ENCODE measurements at places on chromosomes 13 and 19.
A peak's percentile ranks its signal among the peaks of the same experiment; 100 is the strongest.

DNA sequence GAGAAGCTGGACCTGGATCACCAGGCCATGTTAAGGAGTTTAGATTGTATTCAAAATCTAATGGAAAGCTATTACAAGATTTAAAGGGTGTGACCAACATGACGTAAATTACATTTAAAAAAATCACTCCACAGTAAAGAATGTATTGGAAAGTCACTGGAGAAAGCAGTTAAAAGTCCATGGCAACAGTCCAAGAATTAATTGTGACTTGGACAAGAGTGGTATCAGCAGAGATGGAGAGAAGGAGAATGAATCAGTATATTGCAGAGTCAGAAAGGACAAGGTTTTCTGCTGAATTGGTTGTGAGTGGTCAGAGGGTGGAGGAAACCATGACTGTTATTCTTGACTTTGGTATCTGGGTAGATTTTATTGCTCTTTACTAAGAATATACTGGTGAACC is 535.1 kb upstream of the SLITRK1 start:
- DNase-seq: no peak

DNA sequence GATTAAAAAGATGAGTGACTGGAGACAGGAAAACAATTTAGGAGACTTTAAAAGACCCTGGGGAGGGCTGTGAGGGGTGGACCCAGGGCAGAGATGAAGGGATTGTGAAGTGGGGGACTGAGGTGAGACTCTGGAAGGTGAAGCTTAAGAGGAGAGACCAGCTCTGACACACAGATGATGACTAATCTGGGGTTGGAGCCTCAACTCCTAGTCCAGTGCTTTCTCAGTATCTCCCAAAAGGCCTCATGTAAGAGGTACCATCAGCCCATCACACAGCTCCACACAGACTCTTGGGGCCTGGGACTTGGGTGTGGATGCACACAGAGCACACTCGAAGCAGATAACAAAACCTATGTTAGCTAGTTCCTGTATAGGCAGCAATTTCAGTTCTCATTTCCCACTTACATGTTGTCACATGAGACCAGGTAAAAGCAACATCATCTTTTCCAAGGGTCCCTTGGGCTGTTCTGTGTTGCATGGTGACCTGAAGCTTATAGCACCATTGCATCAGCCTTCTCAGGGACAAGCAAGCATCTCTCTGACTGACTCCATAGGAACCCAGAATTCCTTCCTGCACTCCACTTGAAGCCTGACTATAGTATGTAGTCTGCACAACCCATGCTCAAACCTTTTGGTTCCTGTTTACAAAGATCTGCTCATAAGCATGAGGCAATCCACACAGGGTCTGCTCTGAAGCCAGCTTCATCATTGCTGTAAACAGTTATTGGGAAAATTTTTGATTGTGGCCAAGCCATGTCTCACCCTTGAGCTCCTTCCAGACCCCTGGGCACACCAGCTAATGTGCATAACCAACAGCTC is 88.6 kb upstream of the MYCBP2 start:
- no peak for DNase-seq

DNA sequence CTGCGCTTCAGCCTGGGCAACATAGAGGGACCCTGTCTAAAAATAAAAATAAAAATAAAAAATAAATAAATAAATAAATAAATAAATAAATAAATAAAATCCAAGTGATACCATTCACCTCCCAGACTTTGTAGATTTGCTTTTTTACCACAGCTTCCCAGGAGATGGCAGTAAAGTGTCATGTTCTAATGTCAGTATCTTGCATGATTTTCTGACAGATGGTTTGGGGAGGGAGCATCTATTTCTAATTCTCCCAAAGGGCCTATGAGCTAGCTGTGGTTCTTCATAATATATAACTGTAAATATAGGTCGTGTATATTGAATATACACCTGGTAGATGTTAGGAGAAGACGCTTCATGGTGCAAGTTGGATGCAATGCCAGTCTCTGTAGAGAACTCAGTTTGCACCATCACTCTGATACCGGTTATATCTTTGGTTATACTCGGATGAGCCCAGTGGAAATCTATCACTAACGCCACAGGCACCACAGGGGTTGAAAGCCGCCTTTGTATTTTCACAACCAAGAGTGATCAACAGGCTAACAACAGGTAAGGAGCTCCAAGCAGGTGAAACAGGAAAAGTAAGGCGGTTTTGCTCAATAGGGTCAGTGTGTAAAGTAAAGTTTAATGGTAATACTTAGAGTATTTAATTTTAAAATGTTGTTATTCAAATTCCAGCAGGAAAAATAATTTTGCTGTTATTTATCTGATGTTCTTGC is 13.9 kb downstream of the APLP1 start:
- peak; percentile 49 for DNase-seq

GRCh38 chr13:105918842-105919741 is 616.4 kb downstream of the EFNB2 start:
- no peak for DNase-seq

- no peak for DNase-seq
These were observed 814.4 kb downstream of the EFNB2 start for GRCh38 chr13:105721016-105721415.

DNA sequence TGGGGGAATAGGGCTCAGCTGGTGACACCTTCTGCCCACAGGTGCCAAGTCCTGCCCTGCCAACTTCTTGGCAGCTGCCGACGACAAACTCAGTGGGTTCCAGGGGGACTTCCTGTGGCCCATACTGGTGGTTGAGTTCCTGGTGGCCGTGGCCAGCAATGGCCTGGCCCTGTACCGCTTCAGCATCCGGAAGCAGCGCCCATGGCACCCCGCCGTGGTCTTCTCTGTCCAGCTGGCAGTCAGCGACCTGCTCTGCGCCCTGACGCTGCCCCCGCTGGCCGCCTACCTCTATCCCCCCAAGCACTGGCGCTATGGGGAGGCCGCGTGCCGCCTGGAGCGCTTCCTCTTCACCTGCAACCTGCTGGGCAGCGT is 2.1 kb downstream of the P2RY11 start:
- no peak for DNase-seq

DNA sequence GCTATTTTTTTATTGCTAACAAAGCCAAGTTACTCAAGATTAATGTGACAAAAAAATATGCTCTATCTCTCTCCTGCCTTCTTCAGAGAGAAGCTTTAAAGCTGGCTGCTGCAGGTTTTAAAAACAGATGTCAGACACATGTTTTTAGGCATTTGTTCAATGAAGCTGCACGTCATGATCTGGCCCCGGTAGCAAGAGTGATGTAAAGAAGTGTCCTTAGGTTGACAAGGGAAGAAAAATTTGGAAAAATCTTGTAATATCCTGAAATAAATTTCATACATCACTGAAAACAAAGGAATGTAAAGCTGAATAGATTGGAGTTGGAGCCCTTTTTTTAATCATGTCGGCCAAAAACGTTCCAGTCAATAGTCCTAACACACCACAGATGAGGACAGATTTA is 531.4 kb upstream of the NBEA start:
- DNase-seq: no peak

DNA sequence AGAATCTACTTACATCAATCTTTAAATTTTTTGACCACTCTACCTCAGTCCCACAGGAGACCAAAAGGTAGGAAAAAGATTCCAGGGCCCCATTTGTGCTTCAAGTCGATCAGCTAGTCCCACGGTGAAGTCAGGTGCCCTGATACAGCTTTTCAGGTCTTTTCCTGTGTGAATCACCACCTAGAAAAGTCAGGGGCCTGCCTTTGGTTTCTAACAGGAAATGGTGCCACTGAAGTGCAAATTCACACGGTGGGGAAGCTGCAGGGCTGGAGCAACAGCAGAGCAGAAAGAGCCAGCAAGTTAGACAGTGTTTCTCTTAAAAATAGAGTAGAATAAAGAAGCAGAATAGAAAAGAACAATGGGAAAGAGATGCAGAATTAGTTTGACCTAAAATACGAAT is 107.5 kb downstream of the KLF12 start:
- DNase-seq: no peak

DNA sequence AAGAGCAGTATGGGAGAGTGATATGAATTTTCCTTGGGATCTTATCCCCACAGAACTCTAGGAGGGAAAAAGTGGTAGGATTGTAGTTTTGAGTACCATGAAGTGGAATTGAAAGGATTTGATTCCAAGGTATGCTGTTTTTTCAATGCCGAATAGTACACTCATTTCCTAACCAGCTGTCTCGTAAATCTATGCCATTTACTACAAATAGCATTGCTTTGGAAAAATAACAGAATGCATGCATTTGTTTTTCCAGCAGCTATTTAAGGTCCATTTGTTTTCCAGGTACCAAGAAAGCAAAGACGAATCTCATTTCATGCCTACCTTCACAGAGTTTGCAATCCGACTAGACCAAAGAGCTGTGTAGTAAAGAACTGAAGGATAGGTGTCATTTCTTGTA is 10.5 kb downstream of the POLR1D start:
- no peak for DNase-seq

- no peak for DNase-seq
These were observed 4.8 kb downstream of the RPS16 start for GRCh38 chr19:39430675-39431593.

DNA sequence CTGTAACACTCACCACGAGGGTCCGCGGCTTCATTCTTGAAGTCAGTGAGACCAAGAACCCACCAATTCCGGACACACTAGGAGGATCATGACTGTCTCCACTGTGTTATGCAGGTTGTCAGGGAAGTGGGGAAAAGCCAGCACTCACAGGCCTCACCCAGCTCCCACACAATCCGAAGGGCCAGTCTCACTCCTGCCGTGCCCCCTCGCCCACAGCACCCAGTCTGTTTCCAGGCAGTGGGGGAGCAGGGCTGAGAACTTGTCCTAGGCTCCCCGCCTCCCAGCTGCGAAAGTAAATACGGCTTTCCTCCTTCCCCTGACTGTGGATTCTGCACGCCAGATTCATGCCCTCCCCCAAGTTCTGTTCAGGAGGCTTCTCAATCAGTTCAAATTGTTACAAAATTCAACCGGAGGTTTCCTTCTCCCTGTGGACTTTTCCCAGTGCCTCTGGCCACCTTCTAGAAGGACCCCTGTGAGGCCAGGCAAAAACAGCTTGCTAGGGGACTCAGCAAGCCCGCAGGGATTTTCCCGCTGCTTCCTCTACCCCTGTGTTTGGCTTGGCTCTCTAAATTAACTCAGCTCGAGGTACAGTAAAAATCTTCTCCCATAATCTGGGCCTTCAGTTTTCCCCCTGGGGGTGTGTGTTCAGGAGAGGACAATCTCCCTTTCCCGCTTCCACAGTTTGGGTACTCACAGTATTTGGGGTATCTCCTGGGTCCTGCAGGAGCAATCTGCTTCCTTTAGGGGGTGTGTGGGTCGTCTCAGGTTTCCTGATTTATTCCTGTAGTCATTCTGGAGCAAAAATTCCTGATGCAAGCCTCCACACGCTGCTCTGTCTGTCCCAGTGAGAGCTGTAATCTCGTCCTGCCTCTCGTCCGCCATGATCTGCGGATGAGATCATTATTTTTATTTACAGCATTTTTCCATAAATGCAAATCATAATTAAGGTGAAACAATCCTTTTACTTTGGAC is 899.8 kb downstream of the GPC5 start:
- DNase-seq: no peak

GRCh38 chr19:10110972-10111317 is 548 bp upstream of the P2RY11 start:
- DNase-seq: no peak

DNA sequence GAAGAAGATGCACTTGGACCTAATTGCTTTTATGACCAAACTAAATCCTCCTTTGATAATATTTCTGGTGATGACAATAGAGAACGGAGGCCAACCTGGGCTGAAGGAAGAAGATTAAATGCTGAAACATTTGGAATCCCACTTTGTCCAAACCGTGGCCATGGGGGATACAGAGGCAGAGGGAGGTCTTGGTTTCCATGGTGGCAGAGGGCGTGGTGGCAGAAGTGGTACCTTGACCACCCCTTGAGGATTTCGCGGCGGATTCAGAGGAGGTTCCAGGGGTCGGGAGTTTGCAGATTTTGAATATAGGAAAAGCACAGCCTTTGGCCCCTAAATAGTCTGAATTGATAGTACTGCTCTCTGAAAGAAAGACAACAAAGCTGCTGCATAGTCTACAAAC is 7.2 kb upstream of the LILRB3 start:
- no peak for DNase-seq

- no peak for DNase-seq
These were observed 4.5 kb upstream of the EEF1AKMT1 start for GRCh38 chr13:20778311-20778710.

GRCh38 chr13:112903606-112904195 is 65.3 kb upstream of the MCF2L start:
- DNase-seq: no peak

DNA sequence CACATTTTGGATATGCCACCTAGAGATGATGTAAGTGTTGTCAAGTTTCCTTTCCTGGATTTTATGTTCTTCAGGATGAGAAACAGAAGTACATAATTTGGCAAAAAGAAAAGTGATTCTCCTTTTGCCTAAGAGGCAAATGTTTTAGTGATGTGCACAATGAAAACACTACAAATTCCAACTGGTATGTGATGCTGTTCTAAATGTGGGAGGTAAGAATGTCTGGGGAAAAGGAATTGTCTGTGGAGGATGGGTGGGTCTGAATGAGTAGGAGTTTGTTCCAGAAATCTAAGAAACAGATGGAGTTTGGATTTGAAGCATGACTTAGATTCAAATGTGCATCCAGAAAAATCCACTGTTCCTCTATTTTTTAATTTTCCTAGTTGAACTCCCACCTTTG is 473.6 kb upstream of the SPRY2 start:
- no peak for DNase-seq

DNA sequence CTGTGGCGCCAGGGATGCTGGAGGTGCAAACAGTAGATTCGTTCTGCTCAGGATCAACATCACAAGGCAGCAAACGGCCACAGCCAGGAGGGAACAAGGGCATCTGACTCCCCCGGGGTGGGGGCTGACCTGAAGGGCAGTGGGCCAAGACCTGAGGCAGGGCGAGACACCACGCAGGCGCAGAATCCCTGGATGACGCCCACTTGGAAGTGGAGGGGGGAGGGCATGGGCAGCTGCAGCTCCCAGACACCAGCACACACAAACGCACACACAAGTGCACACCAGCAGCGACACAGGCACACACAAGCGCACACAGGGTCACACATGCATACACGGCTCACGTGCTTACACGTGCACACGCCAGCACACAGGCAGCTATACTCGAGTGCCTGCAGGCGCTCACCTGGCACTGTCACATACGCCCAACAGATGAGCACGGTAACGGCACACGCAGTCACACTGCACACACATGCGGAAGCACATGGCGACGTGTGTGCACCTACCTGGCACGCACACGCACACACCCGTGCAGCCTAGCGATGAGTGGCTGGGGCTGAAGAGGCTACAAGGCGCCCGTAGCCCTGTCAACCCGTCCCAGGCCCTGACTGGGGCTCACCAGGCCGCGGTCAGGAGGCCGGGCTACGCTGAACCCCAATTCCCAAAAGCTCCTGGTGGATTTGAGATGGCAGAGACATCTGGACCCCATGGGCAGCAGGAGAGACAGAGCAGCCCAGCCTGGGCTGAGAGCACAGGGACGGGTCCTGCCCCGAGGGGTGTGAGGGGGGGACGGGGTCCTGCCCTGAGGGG is 5.5 kb downstream of the C2CD4C start:
- peak; percentile 65 for DNase-seq

- no peak for DNase-seq
These were observed 11.1 kb downstream of the ZC3H4 start for GRCh38 chr19:47102346-47103060.

- DNase-seq: peak; percentile 11
These were observed 545 bp downstream of the LIPE start for GRCh38 chr19:42426643-42427042.

- DNase-seq: no peak
These were observed 15.2 kb downstream of the SAE1 start for GRCh38 chr19:47145639-47146486.

Data from NCI-H1092 (cell line).